Activated naive CD4-positive, alpha-beta T cell treated with anti-CD3 and anti-CD28 coated beads for 36 hours (primary cell): ENCODE measurements at places on chromosomes 7 and 10.

- no peak for DNase-seq
Measured at GRCh38 chr10:127364034-127364433, 167.6 kb upstream of the INSYN2A start.

DNA sequence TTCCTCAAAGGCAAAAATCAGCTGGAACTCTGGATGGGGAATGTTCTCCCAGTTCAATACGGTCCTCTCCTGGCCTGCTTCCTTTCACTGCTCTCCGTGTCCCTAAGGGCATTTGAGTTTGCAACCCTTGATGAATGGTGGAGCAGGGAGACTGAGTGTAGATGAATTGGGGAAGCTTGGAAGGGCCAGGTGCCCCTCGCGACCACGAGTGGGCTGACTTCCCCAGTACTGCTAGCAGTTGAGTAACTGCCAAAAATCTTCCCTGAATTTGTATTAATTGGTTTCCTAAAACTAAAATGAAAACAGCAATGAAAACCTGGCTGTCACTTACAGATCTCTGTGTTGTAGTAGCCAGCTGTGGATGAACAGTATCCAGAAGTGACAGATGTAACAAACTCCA is 13.6 kb downstream of the IRF5 start:
- DNase-seq: no peak

GRCh38 chr7:47379629-47380324 is 202.1 kb downstream of the TNS3 start:
- DNase-seq: no peak

DNA sequence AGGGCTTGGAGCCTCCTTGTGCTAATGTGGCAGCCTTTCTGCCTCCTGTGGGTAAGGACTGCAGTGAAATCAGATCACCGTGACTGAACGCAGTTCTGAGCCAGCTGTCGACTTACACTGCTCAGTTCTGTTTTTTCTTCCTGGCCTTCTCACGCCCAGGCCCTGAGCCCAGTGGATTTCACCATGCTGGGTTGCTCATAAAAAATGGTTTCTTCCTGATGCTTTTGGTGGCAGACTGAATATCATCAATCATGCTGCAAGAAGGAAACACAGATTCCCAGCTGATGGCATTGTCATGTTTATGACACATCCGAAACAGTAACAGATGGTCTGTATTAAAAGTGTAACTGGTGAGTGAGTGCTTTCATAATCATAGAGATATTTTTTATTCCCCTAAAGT is 389.6 kb downstream of the GALNT17 start:
- no peak for DNase-seq

DNA sequence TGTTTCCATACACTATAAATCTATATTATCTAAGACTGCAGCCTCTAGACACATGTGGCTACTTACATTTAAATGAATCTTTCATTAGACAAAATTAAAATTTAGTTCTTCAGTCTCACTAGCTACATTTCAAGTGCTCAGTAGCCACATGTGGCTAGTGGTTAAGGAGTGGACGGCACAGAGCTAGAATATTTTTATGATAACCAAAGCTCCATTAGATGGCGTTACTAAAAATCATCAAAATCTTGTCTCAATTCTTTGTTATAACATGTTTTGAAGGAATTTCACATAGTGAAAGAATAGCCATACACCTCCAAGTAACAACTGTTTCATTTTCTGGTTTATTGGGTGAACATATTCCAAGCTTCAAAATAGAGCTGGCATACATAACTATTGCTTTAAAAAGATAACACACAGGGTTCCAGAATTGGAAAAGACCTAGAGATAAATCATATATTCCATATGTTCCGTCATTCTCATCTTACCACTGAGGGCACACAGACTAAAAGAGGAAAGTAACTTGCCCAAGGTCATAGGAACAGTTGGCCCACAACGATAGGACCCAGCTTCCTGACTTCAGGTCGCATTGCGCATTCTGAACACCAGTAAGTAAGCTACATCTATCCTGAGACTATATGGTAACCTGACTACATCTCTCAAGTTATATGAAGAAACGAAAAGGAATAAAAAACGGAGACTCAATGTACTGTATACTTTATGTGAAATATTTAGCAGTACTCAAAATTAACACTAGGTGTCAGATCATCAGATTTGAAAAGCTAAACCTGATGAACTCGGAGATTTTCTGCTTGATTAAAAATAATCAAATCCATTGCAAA is 66.6 kb downstream of the CAV1 start:
- no peak for DNase-seq

GRCh38 chr7:45662018-45662417 is 87.8 kb downstream of the ADCY1 start:
- DNase-seq: no peak

- no peak for DNase-seq
Measured at GRCh38 chr10:66218289-66218688, 707.5 kb upstream of the LRRTM3 start.

DNA sequence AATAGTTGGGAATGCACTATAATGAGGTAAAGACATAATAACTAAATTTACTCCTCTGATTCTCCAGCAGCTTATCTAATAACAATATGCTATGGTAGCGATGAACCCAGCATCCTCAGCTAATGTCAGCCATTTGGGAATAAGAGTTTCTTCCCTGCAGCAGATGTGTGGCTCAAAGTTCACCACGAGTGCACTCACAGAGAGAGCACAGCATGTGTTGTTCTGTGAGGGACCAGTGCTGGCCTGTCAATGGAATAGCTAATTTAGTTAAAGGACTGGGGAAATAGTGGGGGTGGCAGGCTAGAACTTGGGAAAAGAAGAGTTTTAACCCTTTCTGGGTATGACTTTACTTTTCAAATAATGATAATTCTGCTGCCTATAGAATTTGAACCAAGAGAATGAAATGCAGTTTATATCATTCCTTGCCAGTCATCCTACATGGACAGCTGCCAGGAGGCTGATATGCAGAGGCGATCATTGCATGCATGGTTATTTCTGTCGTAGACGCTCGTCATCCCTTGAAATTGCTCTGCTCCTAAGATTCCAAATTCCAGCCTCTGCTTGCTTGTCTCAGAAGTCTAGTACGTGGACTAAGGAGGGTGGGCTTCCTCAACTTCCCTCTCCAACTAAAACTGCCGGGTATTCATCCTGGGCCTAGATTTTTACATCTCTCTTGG is 355.6 kb downstream of the RNLS start:
- DNase-seq: no peak

- DNase-seq: peak; percentile 19
Measured at GRCh38 chr7:44431091-44431608, 59.3 kb downstream of the NUDCD3 start.

GRCh38 chr7:148944935-148945934 is 61.1 kb upstream of the EZH2 start:
- DNase-seq: no peak

DNA sequence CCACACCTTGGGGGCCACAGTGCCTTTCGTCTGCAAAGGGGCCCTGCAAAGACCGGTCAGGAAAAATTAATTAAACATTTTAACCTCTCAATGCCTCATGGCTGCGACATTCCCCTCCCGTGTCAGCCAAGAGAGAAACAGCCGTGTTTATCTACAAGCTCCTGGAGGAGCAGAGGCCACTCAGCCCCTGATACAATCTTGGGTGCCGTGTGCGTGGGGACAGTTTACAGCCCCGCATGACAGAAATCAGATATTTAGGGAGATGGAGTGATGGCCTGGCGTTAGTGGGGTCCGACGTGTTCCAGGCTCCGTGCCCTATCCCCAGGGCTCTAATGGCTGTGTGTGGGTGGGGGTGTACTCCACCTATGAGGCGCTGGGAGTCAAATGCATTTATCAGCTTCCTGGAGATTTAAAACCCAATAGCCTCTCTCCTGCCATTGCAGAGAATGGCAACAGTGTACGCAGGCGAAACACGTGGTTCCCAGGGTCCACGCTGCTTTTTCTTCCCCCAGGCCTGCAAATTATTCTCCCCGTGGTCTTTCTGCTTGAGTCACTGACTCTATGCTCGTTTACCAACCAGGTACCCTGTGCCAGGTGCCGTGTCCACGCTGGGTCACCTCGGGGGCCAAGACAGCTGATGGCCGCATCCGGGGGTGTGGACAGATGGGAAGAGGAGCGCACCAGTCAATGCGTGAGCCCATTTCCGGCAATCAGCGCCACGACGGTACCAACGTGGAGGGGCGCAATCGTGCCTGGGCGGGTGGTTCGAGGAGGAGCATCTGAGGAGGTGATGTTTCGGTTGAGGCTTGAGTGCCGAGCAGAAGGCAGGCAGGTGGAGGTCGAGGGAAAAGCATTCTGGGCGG is 26.6 kb upstream of the PSMG3 start:
- no peak for DNase-seq

DNA sequence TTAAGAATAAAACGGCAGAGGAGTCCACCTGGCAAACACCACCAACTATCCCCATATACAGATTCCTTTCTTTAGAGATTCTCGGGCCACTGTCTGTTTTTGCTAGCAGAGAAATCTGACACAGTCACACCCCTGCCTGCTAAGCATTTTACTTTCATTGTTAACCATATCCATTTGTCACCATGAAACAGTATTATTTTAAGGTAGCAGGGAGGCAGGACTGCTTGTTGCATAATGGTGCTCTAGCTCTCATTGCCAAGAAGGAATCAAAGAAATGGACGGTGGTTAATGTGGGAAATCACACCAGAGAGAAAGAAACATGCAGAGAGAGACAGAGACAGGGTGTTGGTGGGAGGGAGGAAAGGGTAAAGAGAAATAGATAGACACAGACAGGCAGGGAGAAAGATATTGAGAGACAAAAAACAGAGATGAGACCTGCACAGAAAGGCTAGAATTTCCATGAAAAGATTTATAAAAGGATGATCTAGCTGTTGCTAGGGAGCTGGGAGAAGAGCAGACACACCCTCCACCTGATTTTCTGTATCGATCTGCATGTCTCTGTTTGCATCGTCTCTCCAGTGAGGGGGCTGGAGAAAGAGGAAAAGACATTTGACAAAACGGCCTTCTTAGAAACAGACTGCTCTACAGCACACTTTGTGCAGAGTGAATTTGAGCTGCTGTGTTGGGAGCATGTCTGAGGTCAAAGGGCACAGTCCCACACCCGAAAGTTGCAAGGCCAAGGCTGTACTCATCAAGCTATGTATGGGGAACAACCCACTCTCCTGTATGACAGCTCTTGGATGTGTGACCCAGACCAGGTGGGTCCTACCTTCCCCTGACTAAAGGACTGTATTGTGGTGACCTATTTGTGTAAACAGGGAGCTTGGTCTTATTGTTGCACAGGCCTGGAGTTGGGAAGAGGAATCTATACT is 303.1 kb downstream of the FZD1 start:
- no peak for DNase-seq

- DNase-seq: no peak
Measured at GRCh38 chr10:32962521-32962920, 4.5 kb upstream of the ITGB1 start.

DNA sequence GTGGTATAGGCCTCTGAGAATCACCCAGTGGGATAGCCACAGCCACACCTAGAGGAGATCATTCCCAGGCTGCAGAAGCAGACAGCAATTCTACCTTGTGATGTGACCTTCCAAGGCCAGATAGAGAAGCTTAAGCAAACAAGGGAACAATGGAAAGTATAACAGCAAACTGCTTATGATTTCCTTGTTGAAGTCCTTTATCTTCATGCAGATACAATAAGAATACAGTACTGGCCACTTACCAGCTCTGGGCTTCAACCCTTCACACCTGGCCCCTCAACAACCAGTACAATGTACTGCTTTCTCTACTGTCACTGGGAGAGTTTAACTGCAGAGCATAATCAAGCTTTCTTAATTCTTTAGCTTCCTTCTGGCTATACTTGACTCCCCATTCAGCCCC is 22.6 kb upstream of the DDX50 start:
- DNase-seq: no peak

DNA sequence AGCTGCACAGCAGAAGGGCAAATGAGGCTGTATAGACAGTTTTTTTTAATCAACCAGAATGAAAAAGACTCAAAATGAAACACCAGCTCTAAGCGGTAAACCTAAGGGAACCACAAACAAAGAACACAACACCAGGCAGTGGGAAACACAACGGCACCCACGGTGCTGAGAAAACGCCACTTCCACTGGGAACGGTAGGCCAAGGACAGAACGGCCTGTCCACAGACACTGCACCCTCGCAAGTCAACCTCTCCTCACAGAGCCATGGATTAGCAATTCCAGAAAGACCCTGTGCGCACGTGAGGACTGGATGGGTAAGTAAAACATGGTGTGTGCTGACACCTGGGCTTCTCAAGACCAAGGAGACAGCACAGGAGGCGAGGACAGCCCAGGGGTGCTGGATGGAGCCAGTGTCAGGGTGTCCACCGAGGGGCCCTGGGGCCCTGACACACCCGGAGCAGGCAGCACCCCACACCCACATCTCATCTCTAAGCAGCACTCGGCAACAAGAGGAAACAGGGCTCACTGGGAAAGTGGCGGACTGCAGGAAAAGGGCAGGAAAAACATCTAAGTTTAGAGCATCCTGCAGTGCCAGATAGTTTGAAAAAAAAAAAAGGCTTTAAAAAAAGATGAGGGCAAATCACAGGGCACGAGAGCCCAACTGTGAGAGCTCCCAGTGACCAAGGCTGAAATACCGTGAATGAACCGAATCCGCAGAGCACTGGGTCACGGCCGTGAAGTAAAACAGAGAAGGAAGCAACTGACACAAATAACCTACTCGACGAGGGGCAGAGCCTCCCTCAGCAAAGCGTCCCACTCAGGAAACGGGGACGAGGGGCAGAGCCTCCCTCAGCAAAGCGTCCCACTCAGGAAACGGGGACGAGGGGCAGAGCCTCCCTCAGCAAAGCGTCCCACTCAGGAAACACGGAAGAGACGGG is 120.2 kb downstream of the MAD1L1 start:
- DNase-seq: no peak

DNA sequence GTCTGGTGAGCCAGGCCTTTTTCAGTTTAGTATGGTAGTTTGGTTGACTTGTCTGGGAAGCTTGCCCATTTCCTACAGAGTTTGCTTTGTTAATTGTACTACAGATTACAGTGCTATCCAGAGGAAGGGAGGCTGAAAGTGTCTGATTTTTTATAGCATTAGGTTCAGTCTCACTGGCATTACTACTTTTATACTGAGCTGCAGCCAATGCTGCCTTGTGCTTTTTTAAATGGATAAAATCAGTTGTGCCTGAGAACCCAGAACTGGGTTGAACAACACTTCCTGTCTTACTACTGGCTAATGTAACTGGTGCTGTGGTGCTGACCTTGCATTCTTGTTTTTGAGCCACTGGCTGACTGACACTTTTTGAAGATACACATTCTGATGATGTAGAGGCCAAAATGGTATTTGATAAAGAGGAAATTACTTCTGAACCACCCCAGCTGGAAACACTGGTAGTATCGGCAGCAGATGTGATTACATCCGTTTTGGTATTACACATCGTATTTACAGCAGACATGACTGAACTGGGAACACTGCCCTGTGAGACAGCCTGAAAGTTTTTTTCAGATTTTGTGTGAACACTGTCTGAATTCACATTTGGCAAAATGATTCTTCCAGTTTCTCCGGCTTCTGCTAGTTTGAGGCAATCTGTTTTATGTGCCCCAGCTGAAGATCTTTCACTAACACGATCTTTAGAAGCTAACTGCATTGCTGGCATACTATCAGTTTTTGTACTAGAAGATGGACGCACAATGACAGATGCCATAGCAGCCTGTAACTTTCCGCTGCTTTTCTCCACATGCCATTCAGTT is 74.1 kb downstream of the NRBF2 start:
- DNase-seq: no peak

- no peak for DNase-seq
Measured at GRCh38 chr10:91350651-91351081, 59.5 kb upstream of the HECTD2 start.

- peak; percentile 31 for DNase-seq
Measured at GRCh38 chr7:23967949-23968599, 258.1 kb downstream of the STK31 start.
